ENCODE measurements at places on chromosomes 3 and 15. TPM values are rescaled to one million over a fixed set of nuclear protein-coding genes. Genes with fewer than 3 reads are reported as not detected.

AP3B2 gene
- 55.8 TPM for total RNA-seq

LYZL4 gene
- total RNA-seq: not detected

SI gene
- total RNA-seq: not detected

ABHD6 gene
- total RNA-seq: 22.4 TPM

PXYLP1 gene
- 48.9 TPM for total RNA-seq

CCDC39 gene
- 0.82 TPM for total RNA-seq

CLDN18 gene
- total RNA-seq: not detected

TRAIP gene
- 2.0 TPM for total RNA-seq

PEX5L gene
- 40.8 TPM for total RNA-seq

ABHD14A gene
- 22.8 TPM for total RNA-seq

DNA sequence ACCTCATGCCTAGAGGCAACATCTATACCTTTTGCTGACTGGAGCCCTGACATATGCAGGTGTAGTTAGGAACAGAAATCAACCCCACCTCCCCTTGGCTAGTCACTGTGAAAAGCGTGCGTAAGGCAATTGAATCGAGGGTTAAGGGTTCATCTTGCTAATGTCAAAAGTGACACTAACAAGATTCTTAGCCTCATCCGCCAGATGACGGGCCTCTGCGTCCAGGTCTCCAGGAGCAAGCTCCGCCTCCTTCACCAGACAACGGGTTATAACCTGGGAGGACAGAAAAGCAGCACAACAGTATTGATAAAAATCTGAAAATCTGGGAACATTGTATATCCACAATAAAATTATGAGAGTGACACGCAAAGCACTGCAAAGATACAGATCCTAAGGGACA lies 4.7 kb downstream of the SELENOS start:
- no peak for DNase-seq

DNA sequence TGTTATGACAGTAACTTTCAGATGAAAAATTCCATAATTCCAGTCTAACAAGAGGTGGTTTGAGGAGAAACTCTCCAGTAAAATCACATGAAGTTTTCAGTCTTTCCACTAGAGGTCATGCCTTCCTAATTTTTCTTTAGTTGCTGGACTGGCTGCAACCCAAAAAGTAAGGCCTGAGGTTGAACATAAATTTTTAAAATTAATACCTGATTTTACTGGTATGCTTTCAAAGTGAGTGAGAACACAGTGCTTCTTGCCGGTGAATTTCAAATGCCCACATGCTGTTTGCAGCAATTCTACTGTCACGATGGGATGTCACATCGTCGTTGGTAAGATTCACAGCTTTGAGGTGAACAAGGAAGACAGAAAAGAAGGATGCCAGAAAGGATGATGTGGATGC lies 89.0 kb upstream of the FGF12 start:
- no peak for DNase-seq

GRCh38 chr15:100768501-100768931 lies 111.1 kb upstream of the ALDH1A3 start:
- DNase-seq: no peak

DNA sequence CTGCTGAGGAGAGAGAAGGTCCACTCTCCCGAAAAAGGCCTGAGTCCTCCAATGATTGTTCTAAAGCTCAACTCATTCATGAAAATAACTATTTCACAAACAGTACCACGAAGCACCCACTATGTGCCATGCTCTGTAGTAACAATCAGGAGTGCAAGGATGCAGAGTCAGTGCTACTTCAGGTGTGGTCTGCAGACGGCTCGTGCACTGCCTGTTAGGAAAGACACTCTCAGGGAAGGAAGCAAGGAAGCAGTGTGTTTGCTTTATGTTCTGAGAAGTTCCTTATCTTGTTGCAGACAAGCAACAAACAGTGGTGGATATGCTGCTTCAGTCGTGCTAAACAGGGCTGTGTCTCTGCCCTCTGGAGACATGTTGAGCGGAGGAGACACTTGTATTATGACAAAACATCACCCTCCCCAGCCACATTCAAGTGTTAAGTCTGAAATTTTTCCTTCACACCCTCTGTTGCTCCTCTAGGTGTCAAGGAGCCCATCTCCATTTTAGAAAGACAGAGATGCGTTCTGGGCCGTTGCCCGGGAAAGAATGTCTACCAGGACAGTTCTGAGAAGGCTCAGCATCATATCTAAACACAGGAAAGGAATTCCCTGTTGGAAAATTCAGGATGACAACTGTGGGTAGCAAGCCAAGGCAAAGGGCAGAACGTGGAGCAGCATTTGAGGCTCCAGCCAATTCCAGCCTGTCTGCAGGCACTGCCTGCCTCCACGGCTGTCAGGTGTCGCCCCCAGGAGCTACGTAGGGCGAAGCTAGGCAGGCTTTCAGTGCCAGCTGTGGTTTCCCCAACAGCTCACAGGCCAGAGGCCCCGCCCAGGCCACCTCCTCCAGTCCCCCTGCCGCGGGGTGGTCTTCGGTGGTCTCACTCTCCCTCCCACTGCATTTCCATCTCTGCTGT lies 13.4 kb upstream of the ATP10A start:
- no peak for DNase-seq

GRCh38 chr15:33055962-33056361 lies 138.6 kb downstream of the FMN1 start:
- DNase-seq: no peak

- DNase-seq: no peak
Measured at GRCh38 chr3:117556646-117557407, 847.2 kb downstream of the TUSC7 start.

GRCh38 chr3:135301670-135302069 lies 506.6 kb downstream of the EPHB1 start:
- no peak for DNase-seq

DNA sequence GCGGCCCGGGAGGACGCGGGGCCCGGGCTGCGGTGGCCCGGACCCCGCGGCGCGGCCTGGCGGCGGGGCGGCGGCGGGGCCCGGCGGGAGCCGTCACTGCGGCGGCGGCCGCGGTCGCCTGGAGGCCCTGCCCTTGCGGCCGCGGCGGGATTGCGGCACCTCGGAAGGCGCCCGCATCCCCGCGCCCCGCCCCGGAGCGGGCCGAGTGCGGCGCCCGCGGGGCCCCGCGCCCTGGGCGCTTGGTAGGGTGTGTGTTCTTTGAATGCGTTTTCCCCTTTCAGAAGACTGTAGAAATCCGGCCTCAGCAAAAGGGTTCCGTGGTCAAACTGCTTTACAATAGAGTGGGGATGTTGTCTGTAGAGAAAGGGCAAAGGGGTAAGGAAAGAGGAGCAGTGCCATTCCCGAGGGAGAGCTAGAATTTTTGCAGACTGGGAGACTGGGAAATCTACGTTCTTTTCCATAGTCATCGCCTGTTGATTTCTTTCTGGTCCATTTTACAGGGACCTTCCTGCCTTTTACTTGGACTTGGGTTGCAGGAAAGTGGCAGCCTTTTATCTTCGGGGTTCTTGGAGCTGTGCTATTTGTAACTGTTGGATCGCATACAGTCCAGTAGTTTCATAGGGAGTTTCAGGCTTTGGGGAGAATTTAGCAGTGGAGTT lies 630 bp downstream of the SNRK start:
- peak; percentile 47 for DNase-seq

- no peak for DNase-seq
Measured at GRCh38 chr3:89165636-89166263, 58.3 kb downstream of the EPHA3 start.

GRCh38 chr3:100988080-100988479 lies 5.1 kb downstream of the ABI3BP start:
- DNase-seq: no peak

DNA sequence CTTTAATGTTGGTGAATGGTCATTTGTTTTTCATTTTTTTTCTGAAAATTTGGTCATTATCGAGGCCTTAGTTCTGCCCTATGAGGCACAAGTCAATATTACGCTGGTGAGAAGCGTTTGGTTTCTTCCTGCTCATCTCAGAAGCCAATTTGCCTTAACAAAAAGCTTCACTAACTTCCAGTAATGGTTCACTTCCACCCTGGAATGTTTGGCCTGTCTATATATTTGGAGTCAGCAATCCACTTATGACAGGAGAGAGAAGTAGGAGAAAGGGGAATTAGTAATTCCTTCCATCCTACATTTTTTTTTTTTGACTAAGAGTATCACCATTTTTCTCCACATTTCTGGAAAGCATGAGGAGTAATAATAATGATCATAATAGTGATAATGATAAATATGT lies 124.4 kb downstream of the DIPK2A start:
- DNase-seq: no peak

DNA sequence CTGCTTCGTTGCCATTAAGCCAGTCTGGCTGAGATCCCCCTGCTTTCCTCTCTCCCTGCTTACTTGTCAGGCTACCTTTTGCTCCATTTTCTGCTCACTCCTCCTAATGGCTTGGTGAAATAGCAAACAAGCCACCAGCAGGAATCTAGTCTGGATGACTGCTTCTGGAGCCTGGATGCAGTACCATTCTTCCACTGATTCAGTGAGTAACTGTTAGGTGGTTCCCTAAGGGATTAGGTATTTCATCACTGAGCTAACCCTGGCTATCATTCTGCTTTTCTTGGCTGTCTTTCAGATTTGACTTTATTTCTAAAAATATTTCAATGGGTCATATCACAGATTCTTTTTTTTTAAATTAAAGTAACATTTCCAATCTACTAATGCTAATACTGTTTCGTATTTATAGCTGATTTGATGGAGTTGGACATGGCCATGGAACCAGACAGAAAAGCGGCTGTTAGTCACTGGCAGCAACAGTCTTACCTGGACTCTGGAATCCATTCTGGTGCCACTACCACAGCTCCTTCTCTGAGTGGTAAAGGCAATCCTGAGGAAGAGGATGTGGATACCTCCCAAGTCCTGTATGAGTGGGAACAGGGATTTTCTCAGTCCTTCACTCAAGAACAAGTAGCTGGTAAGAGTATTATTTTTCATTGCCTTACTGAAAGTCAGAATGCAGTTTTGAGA lies 25.0 kb downstream of the CTNNB1 start:
- no peak for DNase-seq

DNA sequence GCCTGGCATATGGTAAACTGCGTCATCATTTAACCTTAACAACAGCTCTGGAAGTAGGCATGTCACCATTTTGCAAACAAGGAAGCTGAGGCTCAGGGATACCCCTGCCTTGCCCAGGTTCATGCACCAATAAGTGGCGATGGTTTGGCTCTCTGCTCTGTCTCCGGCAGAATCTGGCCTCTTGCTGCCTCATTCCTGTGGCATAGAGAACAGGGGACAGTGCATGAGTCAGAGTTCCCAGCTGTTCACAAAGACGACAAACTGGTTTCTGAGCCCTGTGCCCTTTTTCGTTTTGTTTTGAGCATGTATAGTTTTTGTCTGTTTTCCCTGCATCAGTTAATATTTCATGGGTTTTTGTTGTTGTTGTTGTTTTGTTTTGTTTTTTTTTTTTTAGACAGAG lies 236.8 kb downstream of the OPA1 start:
- DNase-seq: no peak

GRCh38 chr3:181660337-181660736 lies 51.4 kb upstream of the SOX2 start:
- DNase-seq: no peak

DNA sequence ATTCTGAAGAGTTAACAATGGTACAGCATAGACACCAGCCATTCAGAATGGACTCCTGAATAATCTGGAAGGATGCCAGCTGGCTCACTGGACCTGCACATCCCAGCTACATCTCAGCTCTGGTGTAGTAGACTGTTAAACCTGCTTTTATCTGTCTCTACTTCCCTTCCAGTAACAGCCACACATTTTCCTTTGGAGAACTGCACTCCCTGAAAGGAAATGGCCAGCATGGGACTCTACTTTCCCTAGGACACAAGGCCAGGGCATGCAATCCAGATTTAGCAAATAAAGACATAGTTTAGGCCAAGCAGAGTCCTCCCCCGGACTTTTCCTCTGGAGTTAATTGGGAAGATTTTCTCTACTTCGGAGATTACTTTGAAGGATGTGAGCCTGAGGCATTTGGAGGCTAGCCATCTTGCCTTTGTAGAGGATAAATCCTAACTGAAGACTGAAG lies 82.7 kb upstream of the TCF12 start:
- DNase-seq: no peak

GRCh38 chr3:48552111-48552951 lies 4.3 kb downstream of the PFKFB4 start:
- no peak for DNase-seq

GRCh38 chr3:50352781-50353180 lies 2.1 kb downstream of the CYB561D2 start:
- DNase-seq: no peak

GRCh38 chr3:127210654-127210943 lies 17.7 kb downstream of the PRR23E start:
- no peak for DNase-seq

GRCh38 chr15:80970018-80970657 lies 19.5 kb downstream of the MESD start:
- DNase-seq: peak; percentile 24

DNA sequence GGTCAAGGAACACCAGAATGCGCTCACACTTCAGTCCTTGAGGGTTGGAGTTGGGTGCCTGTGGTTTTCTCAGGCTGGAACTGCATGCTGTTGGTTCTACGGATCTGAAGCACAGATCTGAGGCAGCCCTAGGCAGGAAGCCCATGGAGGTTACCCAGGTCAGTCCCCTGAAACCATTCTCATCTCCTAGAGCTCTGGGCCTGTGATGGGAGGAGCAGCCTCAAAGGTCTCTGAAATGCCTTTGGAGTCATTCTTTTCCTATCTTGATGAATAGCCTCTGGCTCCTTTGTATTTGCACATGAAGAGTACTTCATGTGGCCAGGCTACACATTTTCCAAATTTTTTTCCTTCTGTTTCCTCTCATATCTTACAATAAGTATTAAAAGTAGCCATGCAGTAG lies 179.3 kb upstream of the UBE2E1 start:
- DNase-seq: no peak

- DNase-seq: no peak
Measured at GRCh38 chr3:121228971-121229370, 316.8 kb downstream of the POLQ start.

GRCh38 chr15:44811337-44811736 lies 75.0 kb downstream of the TRIM69 start:
- DNase-seq: no peak

- peak; percentile 23 for DNase-seq
Measured at GRCh38 chr15:93029214-93029835, 59.7 kb downstream of the RGMA start.

- no peak for DNase-seq
Measured at GRCh38 chr3:156298938-156299337, 178.6 kb downstream of the KCNAB1 start.

- no peak for DNase-seq
Measured at GRCh38 chr3:171776839-171777583, 33.3 kb downstream of the PLD1 start.

GRCh38 chr3:53230041-53230621 lies 25.7 kb downstream of the TKT start:
- peak; percentile 11 for DNase-seq

- DNase-seq: no peak
Measured at GRCh38 chr3:22371607-22372291, 620.7 kb upstream of the ZNF385D start.

GRCh38 chr3:172171396-172172075 lies 132.2 kb downstream of the FNDC3B start:
- no peak for DNase-seq

DNA sequence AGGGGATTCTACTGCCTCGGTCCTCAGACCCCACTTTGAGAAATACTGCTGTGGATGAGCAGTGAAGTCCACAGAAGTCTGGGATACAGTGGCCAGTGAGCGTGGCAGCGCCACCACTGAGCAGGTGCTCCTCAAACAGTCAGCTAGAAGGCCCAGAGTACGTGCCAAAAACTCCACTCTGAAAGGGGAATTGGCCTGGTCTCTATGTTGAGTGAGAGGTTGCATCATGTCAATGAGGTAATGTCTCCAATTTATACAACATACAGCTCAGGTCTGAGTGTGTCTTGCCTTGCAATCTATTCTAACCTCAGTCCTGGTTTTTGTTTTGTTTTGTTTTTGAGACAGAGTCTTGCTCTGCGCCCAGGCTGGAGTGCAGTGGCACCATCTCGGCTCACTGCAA lies 53.3 kb upstream of the ETV5 start:
- no peak for DNase-seq
